ENCODE measurements at places on chromosomes 13 and 19.

- DNase-seq = no peak
Measured at GRCh38 chr13:99162567-99163361, 37.9 kb upstream of the UBAC2 start.

DNA sequence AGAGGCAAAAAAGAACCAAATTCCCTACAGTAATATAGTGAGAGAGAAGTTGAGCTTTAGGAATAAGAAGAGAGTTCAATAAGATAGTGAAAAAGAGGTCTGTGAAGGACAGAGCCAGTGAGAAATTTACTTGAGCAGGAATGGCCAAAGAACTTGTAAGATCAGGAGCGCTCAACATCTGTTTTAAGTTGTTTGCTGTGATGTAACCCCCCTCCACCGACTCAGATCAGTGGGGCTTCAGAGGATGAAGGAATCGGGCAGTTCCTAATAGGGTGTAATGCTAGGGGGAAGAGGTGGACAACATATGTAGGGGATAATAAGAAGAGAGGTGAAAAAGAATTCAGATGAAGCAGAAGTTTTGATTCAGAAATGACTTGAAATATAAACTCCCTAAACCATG lies 85.3 kb upstream of the FNDC3A start:
- DNase-seq = no peak

DNA sequence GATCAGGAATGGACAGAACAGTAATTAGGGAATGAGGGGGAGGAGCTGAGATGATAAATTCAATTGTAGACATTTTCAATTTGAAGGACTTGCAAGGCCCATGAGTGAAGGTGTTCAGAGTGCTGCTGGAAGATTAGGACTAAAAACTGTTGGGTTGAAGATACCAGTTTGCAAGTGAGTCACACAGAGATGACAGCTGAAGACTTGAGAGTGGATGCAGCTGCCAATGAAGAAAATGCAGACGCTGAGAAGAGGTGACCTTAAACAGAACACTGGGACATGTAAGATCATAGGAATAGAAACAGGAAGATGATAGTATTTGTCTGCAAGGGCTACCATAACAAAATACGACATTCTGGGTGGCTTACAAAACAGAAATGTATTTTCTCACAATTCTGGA lies 1716.5 kb upstream of the SLC10A2 start:
- DNase-seq = no peak

DNA sequence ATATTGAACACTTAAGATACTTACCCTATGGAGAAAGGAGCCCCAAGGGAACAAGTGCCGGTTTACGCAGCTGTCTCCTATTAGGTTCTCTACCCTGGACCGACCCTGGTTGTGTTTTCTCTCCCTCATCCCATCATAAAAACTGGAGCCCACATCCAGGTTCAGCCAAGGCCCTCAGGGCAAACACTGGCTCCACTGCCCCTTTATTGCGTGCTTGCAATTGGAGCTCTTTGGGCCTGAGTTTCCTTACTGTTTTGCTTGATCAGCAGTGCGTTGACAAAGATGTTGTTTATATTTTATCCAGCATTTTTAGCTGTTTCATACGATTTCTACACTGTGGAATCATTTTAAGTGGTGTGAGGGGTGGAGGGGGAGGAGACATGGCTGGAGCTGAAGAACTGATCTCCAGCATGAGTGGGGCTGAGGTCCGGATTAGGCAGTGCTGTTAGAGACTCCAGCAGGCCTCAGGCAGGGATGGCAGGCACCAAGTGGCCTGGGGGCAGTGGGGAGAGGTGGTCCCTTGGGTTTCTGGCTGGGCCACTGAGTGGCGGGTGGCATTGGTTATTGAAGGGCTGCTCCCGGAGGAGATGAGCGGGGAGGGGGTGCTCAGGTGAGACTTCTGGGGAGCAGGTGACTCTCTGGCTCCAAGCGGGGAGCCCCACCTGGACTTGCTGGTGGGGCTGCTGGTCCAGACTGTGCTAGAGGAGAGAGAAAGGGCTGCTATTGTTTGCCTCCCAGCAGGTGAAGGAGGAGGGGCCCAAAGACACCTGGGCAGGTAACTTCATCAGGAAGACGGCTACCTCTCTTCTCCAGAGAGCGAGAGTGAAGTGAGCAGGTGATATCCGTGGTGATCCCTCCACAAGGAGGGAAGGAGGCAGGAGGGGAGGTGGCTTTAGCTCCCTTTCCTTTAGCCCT lies 62.4 kb upstream of the RNF113B start:
- no peak for DNase-seq

GRCh38 chr19:10979951-10980381 lies 19.1 kb downstream of the SMARCA4 start:
- no peak for DNase-seq

- DNase-seq = no peak
Measured at GRCh38 chr13:27975564-27976361, 6.6 kb upstream of the CDX2 start.

DNA sequence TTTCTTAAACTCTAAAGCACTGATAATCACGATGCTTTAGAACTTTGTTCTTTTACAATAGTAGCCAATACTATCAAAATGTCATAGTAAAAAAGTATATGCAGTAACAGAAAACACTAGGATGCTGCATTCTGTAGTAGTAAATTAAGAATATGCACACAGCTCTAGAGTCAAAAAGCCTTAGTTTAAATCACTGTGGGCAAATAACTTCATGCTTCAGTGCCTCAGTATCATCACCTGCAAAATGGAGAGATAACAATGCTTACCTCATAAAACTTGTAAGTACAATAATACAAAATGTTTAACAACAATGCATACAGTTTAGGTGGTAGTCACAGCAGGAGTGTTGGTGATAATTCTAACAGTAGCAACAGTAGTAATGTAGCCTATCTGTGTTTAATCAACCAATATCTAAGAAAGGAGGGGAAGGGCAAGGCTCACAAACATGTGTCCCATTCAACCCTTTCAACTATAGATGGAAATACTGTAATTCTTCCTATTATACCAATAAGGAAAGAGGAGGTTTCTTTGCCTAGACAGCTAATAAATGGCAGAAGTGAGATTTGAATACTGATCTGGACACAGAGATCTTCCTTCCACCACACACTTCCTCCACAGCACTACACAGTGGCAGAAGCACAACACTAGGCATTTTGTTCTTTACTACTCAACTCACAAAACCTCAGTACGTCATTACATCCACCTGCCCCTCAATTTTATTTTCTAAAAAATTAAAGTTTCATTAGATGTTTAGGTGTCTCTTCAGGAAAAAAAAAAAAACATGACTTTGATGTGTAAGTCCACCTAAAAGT lies 4.6 kb downstream of the RBM26 start:
- no peak for DNase-seq

DNA sequence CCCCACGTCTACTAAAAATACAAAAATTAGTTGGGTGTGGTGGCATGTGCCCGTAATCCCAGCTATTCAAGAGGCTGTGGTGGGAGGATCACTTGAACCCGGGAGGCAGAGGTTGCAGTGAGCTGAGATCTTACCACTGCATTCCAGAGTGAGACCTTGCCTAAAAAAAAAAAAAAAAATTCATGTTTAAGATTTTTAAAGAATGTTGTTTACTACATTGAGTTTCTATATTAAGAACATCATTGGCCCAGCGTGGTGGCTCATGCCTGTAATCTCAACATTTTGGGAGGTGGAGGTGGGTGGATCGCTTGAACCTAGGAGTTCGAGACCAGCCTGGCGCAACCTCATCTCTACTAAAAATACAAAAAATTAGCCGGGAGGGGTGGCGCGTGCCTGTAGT lies 31.9 kb upstream of the FLT1 start:
- no peak for DNase-seq

GRCh38 chr13:106551751-106552150 lies 16.2 kb downstream of the ARGLU1 start:
- no peak for DNase-seq

DNA sequence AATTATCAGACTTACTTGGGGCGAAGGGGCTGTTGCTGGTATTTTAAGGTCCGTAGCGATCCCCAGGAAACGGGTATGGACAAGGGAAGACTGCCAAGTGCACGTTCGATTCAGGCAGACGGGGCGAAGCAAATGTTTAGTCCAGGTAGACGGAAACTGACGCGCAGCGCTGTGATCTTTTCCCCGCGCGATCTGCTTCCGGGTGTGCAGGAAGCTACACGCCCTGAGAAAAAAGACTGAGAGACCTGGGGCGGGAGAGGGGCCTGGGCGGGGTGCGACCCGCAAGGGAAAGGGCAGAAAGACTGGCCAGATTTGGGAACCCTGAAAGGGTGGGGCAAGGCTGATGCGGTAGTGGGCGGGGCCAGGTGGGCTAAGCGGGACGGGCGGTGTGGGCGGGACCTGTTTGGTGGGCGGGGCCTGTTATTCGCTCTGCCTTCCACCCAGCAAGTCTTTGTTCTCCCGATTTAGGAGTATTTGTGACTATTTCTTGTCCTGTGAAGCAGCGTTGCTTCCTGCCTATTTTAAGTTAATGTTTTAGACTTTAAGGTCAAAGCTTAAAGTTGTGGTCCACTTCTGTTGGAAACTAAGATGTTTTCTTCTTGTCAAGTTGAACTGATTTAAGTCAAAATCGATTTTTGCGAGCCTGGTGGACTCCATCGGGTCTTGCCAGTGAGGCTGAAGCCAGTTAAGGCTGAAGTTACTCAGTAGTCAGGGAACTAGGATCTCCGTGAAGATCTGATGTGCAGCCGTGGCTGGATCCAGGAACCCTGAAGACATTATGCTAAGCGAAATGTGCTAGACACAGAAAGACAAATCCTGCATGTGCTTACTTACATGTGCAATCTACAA lies at the start of gene ZNF836:
ZNF836 (minus strand) TSS at position 301 of the 849 bp plus-strand sequence. CDS start 3,549 bp downstream, outside the sequence.
- DNase-seq = peak; percentile 89

GRCh38 chr13:43583321-43583720 lies 203.5 kb downstream of the ENOX1 start:
- DNase-seq = no peak

DNA sequence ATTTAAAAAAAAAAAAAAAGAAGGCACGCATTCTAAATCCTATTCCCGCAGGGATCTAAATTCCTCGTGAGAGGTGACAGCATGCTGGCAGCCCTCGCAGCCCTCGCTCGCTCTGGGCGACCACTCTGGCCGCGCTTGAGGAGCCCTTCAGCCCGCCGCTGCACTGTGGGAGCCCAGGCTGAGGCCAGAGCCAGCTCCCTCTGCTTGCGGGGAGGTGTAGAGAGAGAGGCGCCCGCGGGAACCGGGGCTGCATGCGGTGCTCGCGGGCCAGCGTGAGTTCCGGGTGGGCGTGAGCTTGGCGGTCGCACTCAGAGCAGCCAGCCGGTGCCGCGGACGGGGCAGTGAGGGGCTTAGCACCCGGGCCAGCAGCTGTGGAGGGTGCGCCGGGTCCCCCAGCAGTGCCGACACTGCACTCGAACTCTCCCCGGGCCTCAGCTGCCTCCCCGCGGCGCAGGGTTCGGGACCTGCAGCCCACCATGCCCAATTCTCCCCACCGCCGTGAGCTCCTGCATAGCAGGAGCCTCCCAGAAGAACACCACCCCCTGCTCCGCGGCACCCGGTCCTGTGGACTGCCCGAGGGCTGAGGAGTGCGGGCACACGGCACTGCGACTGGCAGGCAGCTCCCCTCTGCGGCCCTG lies 553.9 kb downstream of the LMO7 start:
- no peak for DNase-seq

DNA sequence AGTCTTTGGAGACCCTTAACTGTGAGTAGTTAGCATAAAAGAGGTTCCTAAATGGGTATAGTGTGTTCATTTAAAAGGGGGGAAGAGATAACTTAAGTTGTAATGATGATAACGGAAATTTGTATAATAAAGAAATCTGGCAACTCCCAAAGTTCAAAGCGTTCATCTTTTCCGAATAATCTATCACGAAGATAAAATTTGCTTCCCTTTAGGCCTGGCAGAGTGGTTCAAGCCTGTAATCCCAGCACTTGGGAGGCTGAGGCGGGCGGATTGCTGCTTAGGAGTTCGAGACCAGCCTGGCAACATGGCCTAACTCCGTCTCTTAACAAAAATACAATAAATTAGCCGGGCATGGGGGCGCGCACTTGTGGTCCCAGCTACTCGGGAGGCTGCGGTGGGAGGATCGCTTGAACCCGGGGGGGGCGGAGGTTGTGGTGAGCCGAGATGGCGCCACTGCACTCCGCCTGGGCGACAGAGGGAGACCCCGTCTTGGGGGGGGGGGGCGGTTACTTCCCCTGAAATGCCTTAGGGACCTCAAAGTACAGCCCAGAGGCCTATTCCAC lies 934 bp downstream of the N4BP2L2 start:
- peak; percentile 30 for DNase-seq

DNA sequence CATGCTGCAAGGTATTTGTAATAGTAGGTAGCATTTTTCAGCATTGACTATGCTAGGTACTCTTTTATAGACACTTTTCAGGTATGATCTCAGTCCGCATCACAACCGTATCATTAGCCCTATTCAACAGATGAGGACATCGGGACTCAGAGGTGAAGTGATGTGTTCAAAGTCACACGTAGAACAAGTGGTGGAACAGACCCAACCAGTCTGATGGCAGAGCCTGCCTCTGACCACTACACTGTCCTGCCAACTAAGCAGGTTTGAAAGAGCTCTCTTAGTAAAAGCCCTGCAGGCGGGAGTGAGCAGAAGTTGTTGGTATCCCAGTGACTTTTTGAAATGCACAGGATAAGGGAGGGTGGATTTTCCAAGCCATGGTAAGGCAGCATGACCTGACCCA lies 20.2 kb downstream of the PAF1 start:
- DNase-seq = no peak

DNA sequence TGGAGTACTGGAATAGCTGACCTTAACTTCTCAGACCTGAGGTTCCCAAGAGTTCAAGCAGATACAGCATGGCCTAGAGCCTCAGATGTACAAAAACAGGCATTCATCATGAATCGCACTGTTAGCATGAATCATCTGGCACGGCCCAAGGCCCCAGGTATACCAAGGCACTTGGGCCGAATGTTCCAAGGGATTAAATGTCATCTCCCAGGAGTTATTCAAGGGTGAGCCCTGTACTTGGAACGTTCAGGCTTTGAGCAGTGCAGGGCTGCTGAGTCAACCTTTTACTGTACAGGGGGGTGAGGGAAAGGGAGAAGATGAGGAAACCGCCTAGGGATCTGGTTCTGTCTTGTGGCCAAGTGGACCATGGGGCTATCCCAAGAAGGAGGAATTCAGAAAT lies 6.3 kb downstream of the KLK3 start:
- no peak for DNase-seq

GRCh38 chr19:49712397-49712859 lies 21.5 kb downstream of the CPT1C start:
- DNase-seq = no peak

DNA sequence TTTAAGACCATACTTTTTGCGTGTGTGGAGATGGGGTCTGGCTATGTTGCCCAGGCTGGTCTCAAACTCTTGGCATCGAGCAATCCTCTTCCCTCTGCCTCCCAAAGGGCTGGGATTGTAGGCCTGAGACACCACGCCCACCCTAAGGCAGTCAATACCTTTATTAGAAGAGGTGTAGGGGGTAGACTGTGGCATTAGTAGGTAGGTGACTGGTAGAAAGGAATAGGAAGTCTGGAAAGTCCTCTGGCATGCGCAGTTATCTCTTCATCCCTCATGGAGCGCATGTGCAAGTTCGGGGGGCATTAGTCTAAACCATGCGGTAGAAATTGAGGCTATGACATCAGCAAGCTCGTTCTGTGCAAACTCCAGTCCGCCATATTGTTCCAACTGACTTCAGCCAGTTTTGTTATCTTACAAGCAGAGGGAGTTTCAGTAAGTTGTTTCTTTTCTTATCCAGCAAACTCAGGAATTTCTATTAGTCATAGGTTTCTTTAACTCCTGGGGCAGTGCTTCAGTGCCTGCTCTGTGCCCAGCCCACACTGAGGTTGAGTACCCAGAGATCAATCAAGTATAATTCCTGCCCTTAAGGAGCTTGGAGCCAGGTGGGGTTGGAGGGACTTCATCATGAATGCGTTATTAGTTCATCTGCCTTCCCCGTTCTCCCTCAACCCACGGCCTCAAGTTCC lies 7.3 kb upstream of the RANBP3 start:
- DNase-seq = no peak

- no peak for DNase-seq
Measured at GRCh38 chr19:16235811-16236652, 38.3 kb downstream of the AP1M1 start.

GRCh38 chr13:80338781-80339562 lies 2.0 kb downstream of the SPRY2 start:
- no peak for DNase-seq

Data from stimulated activated CD4-positive, alpha-beta T cell treated with anti-CD3 and anti-CD28 coated beads, Interleukin-4, amount 100 ng/mL, for 4 hours (primary cell).